Activated T-cell treated with anti-CD3 and anti-CD28 coated beads, Interleukin-2, amount 50 U/mL, for 1 hour (primary cell): ENCODE measurements at places on chromosomes 16 and 17.
A peak's percentile ranks its signal among the peaks of the same experiment; 100 is the strongest.

DNA sequence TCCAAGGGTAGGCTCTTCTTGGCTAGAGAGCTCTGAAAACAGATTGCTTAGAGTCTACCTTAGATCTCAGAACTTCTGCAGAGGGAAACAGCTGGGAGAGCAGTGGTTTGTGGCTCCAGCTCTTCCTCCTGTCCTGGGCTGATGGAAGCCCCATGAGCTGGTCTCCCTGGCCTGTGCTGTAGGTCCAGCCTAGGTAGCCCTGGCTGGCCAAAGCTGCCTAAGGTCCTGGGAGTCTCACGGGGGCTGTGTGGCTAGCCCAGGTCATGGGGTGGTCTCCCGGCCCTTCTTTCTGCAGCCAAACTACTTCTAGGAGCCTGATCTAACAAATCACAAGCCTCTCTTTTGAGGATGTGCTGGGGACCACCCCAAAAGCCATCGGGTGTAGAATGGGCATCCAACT lies 75.7 kb downstream of the MPRIP start:
- no peak for DNase-seq

DNA sequence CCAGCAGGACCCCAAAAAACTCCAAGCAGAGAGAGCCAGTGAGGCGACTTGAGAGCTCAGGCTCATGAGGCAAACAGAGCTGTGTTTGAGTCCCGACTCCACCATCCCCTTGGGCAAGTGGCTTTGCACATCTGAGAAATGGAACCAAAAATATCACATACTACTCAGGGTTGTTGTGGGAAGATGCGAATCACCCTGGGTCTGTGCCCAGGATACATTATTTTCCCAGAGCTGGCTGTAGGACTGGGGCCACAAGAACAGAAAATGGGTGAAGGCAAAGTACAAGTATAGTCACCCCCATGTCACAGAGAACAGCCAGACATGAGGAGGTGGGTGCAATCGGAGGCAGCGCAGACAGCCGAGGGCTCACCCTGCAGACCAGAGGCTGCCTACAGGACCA lies 127.3 kb downstream of the GAS7 start:
- DNase-seq = no peak

DNA sequence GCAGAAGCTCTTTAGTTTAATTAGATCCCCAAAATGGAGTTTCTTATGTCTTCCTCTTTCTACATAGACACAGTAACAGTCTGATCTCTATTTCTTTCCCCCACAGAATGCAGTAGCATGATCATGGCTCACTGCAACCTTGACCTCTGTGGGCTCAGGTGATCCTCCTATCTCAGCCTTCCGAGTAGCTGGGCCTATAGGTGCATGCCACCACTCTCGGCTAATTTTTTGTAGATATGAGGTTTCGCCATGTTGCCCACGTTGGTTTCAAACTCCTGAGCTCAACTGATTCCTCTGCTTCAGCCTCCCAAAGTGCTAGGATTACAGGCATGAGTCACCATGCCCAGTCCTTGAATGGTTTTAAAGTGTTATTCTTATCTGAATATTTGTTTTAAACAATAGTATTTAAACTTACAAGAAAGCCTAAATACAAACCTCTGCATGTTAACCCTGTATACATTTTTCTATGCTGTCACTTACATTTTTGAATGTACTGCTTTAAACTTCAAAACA lies 120.6 kb downstream of the GOSR1 start:
- no peak for DNase-seq

- DNase-seq = no peak
Observed at GRCh38 chr17:41824086-41824485, 11.3 kb downstream of the FKBP10 start.

DNA sequence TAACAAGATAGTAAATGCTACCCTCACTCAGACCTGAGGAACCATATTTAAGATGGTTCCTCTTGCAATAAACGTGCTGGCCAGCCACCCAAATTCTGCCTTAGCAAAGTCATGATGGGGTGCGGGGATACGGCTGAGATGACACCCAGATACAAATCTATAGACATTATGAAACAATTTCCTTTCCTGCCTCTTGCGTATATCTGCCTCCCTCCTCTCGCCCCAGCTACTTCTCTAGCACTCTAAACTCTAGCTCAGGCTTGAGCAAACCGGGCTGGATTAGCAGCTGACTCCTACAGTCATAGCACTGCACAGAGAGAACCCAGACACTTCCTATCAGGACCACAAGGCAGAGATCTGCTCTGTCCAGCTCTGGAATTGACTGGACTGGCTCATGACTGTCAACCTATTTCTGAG lies 22.3 kb downstream of the CD300LF start:
- no peak for DNase-seq

GRCh38 chr16:82660075-82660645 lies 33.4 kb downstream of the CDH13 start:
- peak; percentile 22 for DNase-seq

GRCh38 chr16:88601313-88602036 lies 31.3 kb downstream of the ZC3H18 start:
- DNase-seq = no peak

DNA sequence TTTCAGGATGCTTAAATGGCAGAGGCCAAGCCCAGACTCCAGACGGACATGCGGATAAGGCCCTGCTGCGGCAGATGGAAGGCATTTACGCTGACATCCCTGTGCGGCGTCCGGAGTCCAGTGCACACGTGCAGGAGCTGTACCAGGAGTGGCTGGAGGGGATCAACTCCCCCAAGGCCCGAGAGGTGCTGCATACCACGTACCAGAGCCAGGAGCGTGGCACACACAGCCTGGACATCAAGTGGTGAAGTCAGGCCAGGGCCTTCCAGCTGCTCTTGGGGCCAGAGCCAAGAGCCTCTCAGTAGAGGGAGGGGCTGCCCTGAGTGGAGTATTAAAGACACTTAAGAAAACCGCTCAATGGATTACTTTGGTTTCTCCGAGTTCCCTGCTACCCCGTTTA lies 29.4 kb downstream of the NARF start:
- DNase-seq = no peak

DNA sequence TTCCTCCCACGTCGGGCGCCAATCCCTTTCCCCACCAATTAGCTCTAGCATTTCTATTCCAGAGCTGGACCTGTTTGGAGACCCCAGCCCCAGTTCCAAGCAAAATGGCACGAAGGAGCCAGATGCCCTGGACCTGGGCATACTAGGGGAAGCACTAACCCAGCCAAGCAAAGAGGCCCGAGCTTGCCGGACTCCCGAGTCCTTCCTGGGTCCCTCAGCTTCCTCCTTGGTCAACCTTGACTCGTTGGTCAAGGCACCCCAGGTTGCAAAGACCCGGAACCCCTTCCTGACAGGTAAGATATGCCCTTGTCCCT lies 5.6 kb upstream of the SPATA20 start:
- DNase-seq = no peak

- DNase-seq = no peak
Observed at GRCh38 chr16:1069154-1069553, 3.4 kb upstream of the SSTR5 start.

DNA sequence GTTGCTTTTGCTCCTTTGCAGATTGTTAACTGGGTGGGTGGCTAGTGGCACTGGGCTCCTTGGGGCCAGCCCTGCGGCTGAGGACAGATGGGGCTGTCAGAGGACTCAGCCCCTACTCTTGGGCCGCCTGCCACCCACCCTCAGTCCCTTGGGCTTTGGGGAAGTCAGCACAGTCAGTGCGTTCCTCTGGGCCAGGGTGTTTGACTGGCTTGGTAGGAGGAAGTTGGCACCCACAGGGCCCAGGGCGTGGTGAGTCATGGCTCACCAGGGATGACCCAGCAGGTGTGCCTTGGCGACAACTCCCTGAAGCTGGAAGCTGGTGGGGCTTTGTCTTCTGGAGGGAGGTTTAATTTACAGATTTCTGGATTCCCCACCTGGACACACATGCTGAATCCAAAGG lies 32.4 kb downstream of the HAPSTR1 start:
- DNase-seq = no peak
